ENCODE measurements at places on chromosomes 1 and 21.

- no peaks in the 10 kb centered on the region for H3K4me1 ChIP-seq
- DNase-seq = no peak
- no peak overlapping the region for H3K4me3 ChIP-seq
- no peaks in the 10 kb centered on the region for H3K36me3 ChIP-seq
- H3K27me3 ChIP-seq = peaks cover 7% of the 10 kb centered on the region
Measured at GRCh38 chr1:213783893-213784292, 203.9 kb upstream of the PROX1 start.

DNA sequence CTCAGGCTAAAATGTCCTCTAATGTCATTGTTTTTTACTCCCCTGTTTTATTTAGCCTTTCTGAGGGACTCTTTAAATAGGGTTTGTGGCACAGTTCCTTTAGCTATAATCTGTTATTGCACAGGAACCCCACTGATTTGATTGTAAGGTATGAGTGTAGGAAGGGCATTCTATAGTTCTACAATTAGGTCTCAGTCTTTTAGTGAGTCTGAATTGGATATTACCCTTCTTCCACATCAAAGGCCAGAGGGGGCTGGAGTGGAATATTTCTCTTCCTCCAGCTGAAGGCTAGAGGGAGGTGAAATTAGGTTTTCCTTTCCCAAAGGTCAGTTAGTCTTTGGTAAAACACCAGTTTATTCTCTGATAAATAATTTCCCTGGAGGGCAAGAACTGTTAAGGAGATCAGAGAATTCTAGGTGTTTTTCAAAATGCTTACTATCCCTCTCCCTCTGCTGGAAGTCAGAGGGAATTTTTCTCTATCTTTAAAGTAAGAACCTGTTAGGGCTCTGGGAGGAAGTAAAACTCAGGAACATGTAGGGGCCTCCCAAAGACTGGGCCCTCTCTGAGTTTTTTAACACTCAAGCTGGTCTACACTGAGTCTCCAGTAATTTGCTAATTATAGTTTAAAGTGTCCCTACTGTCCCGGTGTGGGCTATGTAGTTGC lies 176.3 kb upstream of the ZNHIT6 start:
- H3K27ac ChIP-seq = no peak overlapping the region
- DNase-seq = no peak
- no peak overlapping the region for H3K4me3 ChIP-seq

DNA sequence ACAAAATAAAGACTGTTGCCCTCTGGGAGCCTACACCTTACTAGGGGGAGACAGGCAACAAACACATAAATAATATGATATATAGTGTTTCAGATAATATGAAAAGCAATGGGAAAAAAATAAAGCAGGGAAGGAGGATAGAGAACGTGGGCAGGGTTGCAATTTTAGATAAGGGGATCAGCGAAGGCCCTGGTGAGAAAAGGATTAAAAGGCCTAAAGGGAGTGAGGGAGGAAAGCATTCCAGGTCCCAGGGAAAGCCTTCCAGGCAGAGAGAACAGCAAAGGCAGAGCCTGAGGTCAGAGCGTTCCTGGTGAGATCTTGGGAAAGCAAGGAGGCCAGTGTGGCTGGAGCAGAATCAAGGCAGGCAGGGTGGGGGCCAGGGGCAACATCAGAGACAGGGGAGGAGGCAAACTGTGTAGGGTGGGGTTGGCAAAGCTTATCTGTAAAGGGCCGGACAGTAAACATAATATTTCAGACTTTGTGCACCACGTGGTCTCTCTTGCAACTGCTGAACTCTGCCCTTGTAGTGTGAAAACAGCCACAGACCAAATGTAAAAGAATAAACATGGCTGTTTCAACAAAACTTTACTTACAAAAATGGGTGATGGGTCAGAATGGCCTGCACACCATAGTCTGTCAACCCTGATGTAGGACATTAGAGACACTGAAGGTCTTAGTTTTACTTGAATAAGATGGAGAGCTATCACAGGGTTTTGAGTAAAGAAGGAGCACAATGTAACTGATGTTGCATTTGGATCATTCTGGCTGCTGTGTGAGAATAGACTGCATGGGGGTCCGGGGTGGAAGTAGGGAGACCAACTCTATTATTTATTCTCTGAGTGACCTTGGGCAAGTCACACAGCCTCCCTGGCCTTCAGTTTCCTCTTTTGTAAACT lies 13.3 kb upstream of the CPT2 start:
- no peaks in the 10 kb centered on the region for H3K36me3 ChIP-seq
- H3K27me3 ChIP-seq = peaks cover 14% of the 10 kb centered on the region
- H3K4me1 ChIP-seq = peaks cover 40% of the 10 kb centered on the region
- DNase-seq = peak; percentile 84
- peak overlapping the region; percentile 59 for H3K27ac ChIP-seq

DNA sequence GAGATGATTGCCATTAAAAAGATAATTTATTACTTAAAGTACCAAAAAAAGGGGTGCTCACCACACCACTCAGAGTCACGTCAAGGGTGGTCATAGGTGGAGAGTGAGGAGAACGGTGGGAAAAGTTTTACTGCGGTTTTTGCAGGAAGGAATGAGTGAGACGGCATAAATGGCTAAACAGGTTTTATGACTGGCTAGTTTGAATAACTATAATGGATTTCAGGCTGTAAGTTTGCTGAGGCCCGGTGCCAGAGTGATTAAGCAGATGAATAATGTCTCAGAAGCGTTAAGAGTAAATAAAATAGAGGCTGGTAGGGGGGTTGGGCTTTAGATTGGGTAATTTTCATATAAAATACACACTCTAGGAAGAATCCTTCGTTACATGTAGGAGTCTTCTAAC lies 1337.8 kb downstream of the AMY1C start:
- no peaks in the 10 kb centered on the region for H3K36me3 ChIP-seq
- H3K27me3 ChIP-seq = no peaks in the 10 kb centered on the region
- no peak for DNase-seq
- H3K4me3 ChIP-seq = no peak overlapping the region
- H3K4me1 ChIP-seq = no peaks in the 10 kb centered on the region

DNA sequence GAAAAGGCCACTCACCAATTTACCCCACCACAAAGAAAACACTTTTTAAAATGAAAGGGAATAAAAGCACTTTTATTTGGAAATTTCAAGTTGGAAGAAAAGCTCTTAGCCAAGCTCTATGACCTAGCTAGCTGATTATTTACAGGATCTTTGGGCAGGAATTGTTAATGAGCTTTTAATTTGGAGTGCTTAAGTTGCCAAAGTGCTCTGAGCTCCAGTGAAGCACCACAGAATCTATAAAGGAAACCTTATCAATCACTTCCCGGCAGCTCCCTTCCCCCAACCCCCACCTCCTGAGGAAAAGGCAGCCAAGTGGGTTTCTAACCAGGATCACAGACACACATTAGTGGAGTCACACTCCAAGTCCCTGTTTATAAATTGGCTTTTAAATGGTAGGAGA lies 1.5 kb downstream of the ERI3 start:
- DNase-seq = no peak
- 0 out of 2 replicates have a peak overlapping the region, but pooled peaks have one; percentile 80 for H3K4me3 ChIP-seq
- H3K36me3 ChIP-seq = 0 out of 3 replicates have a peak, but pooled peaks cover 4% of the 10 kb centered on the region
- no peaks in the 10 kb centered on the region for H3K27me3 ChIP-seq
- no peak overlapping the region for H3K27ac ChIP-seq

GRCh38 chr1:236253918-236254637 lies 27.7 kb downstream of the ERO1B start:
- H3K27ac ChIP-seq = peak overlapping the region; percentile 18
- DNase-seq = peak; percentile 71
- no peaks in the 10 kb centered on the region for H3K36me3 ChIP-seq
- H3K4me3 ChIP-seq = no peak overlapping the region
- no peaks in the 10 kb centered on the region for H3K27me3 ChIP-seq

GRCh38 chr1:57377339-57378139 lies 46.3 kb downstream of the DAB1 start:
- no peaks in the 10 kb centered on the region for H3K27me3 ChIP-seq
- H3K27ac ChIP-seq = no peak overlapping the region
- H3K36me3 ChIP-seq = no peaks in the 10 kb centered on the region
- H3K4me3 ChIP-seq = no peak overlapping the region
- H3K4me1 ChIP-seq = no peaks in the 10 kb centered on the region
- DNase-seq = no peak

DNA sequence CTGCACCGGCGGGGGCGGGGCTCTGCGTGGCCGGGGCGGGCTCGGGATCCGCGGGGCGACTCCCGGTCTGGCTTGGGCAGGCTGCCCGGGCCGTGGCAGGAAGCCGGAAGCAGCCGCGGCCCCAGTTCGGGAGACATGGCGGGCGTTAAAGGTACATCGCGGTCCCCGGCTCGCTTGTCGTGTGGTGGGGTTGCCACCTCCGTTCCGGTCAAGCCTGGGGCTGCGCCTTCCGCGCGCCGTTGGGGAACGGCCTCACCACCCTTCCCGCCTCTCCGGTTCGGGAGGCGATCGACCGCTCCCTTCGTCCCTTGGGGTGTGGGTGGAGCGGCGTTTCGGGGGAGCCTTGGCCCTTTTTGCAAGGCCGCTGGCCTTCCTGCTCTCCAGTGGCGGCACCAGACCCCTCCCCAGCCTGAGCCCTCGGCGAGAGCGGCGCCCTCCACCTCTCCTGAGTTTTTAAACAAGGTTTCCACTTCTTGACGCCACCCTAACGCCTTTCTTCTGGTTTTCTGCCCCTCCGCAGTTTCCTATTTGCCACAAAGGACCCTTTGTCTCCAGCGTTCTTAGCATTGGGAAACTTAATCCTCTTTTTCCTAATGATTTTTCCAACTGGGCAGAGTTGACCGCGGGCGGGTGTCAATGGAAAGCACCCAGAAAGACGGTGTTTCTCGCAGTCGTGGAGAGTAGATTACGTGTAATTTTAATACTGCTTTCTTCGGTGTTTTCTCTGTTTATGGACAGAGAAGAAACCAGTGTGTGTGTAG lies at the start of the genes LEPR and LEPROT:
Gene LEPR, plus strand, starts transcription at position 79 of the 761 bp plus-strand sequence. CDS start 144,898 bp downstream, outside the sequence.
Gene LEPROT, plus strand, starts transcription at position 79 of the 761 bp plus-strand sequence. Its CDS starts 57 bp downstream, at position 136.
- peak within 1 kb of the TSS; percentile 83 for H3K4me3 ChIP-seq
- DNase-seq = no peak
- H3K4me1 ChIP-seq = peaks cover 25% of the 10 kb centered on the region
- peak within 1 kb of the TSS; percentile 95 for H3K27ac ChIP-seq
- H3K27me3 ChIP-seq = no peaks in the 10 kb centered on the region
- peaks cover 29% of the 10 kb centered on the region for H3K36me3 ChIP-seq

GRCh38 chr1:206935491-206936067 lies 10.7 kb downstream of the PIGR start:
- no peak overlapping the region for H3K4me3 ChIP-seq
- H3K4me1 ChIP-seq = peaks cover 9% of the 10 kb centered on the region
- DNase-seq = peak; percentile 96

GRCh38 chr21:45981151-45982091 lies at the start of gene COL6A1:
TSS of gene COL6A1 (plus strand) at chr21:45981770. CDS start at chr21:45981851, 81 bp downstream.
- H3K27ac ChIP-seq = peak within 1 kb of the TSS; percentile 7
- DNase-seq = peak; percentile 94
- H3K4me3 ChIP-seq = peak within 1 kb of the TSS; percentile 23
- peaks cover 6% of the 10 kb centered on the region for H3K4me1 ChIP-seq
- no peaks in the 10 kb centered on the region for H3K36me3 ChIP-seq
- peaks cover 20% of the 10 kb centered on the region for H3K27me3 ChIP-seq

DNA sequence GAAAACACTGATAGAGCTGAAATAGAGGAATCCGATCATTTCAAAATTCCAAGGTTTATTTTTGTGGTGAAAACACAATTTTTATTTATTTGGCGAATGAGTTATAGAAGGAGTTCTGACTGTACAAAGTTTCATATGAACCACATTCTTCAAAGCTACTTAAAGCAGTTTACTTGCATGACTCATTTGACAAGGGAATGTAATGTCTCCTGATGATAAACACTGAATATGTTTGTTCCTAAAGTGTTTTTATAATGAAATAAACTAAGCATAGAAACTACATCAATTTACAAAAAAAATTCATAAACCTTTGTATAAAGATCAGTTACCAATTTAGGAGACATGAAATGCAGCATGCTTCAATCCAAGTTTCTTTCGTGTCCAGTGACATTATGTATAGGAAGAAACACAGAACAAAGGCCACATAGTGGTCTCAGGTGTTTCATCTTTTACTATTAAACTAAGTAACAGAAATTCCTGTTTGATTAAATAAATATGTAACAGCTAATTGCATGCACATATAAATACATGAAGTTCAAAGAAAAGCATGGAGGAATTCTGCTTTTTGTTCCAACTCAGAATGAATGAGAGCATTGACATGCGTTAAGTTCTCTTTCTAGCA lies 2.5 kb downstream of the PRKACB start:
- DNase-seq = no peak
- H3K4me1 ChIP-seq = no peaks in the 10 kb centered on the region
- H3K27ac ChIP-seq = no peak overlapping the region
- no peaks in the 10 kb centered on the region for H3K27me3 ChIP-seq
- H3K4me3 ChIP-seq = no peak overlapping the region

DNA sequence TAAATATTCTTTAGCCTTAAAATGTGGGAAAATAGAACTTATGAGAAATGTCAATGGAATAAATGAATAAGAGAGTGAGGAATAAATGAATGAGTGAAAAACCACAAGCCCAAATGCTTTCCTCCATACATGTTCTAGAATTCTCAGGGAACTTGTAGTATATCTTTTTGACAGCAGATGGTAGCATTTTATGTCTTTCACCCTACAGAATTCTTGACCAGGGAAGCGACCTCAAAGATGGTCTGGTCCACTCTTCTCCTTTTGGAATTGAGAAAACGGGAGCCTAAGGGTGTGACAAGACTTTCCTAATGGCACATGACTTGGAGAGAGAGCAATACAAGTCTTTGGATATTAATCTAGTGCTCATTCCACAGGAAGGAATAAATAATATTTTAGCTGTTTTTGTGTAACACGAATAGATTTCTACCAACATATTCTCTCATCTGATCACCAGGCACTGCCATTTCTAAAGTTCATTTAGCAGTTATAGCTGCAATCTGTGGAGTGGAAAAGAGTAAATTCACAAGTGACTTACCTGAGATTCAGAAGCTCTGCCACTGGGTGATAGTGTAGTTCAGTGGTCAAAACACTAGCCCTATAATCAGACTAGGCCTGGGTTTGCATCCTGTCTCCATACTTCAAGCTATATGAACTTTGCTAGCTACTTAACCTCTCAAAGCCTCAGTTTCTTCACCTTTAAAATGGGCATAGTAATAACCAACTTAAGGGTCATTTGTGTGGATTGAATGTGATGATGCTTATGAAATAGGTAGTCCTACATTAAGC lies 15.0 kb upstream of the F5 start:
- H3K36me3 ChIP-seq = no peaks in the 10 kb centered on the region
- no peaks in the 10 kb centered on the region for H3K4me1 ChIP-seq
- no peaks in the 10 kb centered on the region for H3K27me3 ChIP-seq
- no peak overlapping the region for H3K4me3 ChIP-seq
- no peak overlapping the region for H3K27ac ChIP-seq

GRCh38 chr1:197330213-197330612 lies 62.2 kb downstream of the CRB1 start:
- H3K4me1 ChIP-seq = no peaks in the 10 kb centered on the region
- H3K4me3 ChIP-seq = no peak overlapping the region
- no peak overlapping the region for H3K27ac ChIP-seq
- no peaks in the 10 kb centered on the region for H3K27me3 ChIP-seq

- no peak overlapping the region for H3K27ac ChIP-seq
- peak; percentile 78 for DNase-seq
- peaks cover 50% of the 10 kb centered on the region for H3K4me1 ChIP-seq
- peak overlapping the region; percentile 40 for H3K4me3 ChIP-seq
Measured at GRCh38 chr1:26164036-26164860, 4.5 kb downstream of the C1orf232 start.

DNA sequence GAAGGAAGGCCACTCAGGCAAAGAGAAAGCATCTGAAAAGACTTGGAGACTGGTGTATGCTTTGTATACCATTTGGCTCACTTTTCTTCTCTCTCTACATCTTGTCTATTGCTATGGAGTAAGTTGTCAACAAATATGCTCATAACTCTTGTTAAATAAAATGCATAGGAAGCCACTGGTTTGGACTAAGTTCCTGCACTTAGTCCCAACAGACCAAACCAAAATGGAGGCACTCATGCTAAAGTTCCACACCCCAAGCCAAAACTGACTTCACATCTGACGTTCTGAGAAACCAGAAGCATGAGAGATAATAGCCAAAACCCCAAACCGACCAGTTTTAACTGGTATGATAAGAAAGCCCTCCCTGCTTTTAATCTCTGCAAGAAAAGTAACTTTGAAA lies 135.3 kb upstream of the LYPLAL1 start:
- H3K36me3 ChIP-seq = no peaks in the 10 kb centered on the region
- H3K27ac ChIP-seq = no peak overlapping the region
- H3K27me3 ChIP-seq = no peaks in the 10 kb centered on the region
- H3K4me1 ChIP-seq = no peaks in the 10 kb centered on the region
